ENCODE measurements at places on chromosomes 7 and 10.

DNA sequence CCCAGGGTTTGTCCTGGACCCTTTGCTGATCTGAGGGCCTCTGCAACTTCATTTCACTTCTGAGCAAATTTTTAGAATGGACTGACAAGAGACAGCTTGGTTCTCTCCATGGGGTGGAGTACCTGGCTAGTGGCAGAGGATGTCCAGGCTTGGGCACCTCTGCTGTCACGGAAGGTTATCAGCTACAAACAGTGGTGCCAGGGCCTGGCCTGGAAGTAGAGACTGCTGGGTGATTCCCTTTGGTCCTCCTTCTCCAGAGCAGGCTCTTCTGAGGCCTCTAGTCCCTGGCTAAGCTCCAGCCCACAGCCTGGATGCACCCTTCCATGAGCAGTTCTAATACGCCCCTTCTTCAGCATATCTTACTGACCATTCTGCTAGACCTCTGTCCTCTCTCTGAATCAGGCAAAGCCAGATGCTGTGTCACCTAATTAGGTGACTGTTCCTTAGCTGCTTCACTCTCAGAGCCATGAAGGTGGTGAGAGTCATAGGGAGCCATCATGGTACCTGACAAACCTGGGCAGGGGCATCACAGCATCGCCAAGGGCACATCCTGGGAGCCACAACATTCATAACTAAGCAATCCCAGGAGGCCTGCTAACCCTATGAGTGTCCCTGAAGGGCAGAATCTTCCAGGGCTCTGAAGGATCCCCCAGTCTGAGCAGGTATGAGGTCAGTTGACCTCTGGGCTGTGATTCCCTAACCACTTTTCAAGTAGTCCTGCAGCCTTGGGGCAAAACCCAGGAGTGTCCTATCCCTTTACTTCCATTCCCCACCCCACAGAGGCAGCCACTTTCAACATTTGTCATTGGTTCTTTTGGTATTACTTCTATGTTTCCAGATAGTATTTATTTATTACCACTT is 4.0 kb downstream of the ARHGAP22 start:
- DNase-seq: no peak

DNA sequence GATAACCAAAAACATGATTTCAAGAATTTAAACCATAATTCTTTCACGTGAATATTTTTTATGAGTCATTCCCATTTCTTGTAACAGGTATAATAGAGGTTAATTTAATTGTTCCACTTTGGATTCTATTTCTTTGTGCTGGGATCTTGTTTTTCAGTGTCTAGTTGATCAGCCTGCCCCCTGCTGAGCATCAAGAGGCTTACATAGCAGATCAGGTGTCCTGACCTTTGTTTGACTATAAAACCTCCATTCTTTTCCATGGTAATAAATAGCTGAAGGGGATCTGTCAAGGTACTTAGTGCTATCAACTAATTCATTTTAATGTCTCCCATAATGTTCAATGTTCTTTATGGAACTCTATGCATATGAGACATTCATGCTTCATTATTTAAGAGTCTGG is 4.9 kb downstream of the COL17A1 start:
- DNase-seq: peak; percentile 44

DNA sequence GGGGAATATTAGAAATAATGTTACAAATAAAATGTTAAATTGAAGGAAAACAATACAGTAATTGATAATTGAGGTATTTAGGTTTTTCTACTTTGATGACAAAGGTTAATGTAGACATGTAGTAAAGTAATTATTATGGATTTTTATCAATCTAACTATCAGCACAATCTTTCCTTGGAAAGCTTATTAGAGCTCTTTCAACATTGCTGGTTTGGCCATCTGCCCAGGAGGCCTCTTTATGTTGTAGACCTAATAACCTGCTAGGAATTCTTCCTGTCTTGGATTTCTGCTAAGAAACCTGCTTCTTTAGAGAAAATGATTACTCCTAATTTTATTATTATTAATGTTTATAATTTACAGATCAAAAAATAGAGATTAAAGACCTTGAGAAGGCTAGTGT is 78.9 kb downstream of the CHRM2 start:
- DNase-seq: peak; percentile 69

- no peak for DNase-seq
These were observed 106.3 kb downstream of the INSYN2A start for GRCh38 chr10:127090138-127090537.

GRCh38 chr10:50540826-50541122 is 83.0 kb downstream of the SGMS1 start:
- no peak for DNase-seq

DNA sequence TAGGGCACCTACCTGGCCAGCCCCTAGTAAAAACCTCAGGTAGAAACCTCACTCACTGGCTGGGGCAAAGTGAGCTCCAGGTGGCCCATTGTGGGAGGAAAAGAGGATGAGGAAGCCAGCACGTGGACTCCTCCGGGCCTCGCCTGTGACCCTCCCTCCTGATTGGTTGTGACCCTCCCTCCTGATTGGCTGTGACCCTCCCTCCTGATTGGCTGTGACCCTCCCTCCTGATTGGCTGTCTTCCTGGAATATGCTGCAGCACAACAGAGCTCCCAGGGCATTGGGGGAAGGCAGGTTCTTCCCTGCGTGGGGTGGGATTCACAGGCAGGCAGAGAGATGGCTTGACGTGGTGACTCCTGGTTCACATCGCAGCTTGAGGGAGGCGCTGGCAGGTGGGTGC is 343.0 kb downstream of the GLRX3 start:
- DNase-seq: no peak

DNA sequence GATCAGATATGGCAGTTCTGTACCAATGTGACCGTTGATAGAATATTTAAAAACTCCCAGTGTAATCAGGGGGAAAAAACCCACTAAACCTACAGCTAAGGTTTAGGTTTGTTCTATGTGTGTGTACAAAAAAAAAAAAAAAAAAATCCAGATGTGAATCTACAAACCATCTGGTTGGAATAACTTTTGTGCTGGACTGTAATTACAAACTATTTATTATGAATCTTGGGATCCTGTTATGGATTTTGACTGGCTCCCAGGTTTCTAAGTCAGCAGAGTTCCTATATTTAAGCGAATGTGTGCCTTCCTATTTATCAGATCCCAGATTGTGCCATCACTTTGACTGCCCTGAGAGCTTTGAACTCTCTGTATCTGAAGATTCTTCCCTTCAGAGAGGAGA is 29.1 kb downstream of the BMPER start:
- no peak for DNase-seq

GRCh38 chr7:106312906-106313305 is 28.1 kb upstream of the NAMPT start:
- peak; percentile 39 for DNase-seq

- no peak for DNase-seq
These were observed 157.6 kb downstream of the SH3PXD2A start for GRCh38 chr10:103697787-103698186.

DNA sequence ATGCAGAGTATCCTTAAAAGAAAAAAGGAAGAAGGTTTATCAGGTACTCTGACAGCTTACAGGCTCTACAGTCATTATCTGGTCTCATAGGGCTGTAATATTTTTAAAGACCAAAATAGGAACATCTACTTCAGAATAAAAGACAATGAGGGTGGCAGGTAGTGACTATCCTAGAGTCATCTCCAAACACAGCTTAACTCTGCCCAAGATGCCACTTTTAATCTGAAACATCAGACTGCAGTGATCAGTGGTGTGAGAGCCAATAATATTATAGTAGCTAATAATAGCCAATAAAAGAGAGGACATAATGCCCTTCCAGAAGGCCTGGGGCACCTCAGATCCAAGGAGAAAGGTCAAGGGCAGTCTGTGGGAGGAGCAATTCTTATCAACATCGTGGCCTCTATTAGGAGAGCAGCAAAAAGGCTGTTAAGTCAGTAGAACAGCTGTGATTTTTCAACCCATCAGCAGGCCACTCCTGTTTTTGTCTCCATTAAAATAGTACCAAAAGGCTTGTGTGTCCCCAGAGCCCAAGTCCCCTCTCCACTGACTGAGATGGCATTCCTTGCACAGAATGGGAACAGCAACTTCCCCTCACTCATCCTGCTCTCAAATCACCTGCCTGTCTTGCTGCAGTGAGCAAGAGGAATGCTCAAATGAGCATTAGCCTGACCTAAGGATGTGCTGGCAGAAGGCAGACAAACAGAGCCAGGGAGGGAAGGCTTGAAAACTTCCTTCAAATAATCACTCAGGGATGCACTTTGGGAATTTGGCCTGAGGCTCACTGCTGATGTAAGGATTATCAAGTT is 20.7 kb upstream of the SPOCK2 start:
- DNase-seq: no peak

GRCh38 chr10:124744102-124745050 is at the start of gene FAM53B:
Gene FAM53B, minus strand, starts transcription at chr10:124744378. Its CDS starts 37,665 bp downstream, at chr10:124706713.
- DNase-seq: peak; percentile 83

- DNase-seq: peak; percentile 87
These were observed 232.6 kb upstream of the FERD3L start for GRCh38 chr7:19377611-19378344.

- DNase-seq: no peak
These were observed 942.9 kb upstream of the LRRN3 start for GRCh38 chr7:110148054-110148453.

DNA sequence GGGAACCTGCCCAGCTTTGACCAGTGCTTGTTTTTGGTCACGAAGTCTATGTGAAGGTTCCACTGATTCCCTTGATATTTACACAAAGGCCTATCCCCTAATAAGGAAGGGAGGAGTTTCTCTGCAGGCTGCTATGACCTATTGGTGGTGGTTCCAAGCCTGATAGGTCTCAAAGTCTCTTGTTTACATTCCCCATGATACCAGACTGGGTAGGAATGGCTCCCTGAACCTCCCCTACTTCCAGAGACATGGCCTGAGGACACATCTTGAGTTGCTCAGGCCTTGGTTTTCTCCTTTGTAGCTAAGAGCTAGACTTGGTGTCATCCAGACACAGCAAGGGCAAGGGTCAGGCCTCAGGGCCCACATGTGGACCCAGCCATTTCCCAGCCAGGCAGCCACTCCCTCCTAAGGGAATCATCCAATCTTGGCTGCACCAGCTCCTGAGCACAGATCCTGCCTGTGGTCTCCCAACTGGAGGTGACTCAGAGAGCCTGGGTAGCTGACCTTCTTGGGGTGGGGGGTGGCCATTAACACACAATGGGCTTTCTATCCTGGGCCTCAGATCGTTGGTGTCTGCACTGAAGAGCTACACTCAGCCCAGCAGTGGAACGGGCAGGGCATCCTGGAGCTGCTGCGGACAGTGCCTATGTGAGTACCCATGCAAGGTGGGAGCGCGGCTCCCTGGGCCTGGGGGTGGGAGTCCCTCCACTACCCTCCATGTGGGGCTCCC is 51.0 kb upstream of the TRIM8 start:
- peak; percentile 57 for DNase-seq

- DNase-seq: peak; percentile 16
These were observed 331.1 kb downstream of the KIF20B start for GRCh38 chr10:90032519-90032918.

- no peak for DNase-seq
These were observed 87.8 kb upstream of the LRRC4 start for GRCh38 chr7:128119036-128119435.

DNA sequence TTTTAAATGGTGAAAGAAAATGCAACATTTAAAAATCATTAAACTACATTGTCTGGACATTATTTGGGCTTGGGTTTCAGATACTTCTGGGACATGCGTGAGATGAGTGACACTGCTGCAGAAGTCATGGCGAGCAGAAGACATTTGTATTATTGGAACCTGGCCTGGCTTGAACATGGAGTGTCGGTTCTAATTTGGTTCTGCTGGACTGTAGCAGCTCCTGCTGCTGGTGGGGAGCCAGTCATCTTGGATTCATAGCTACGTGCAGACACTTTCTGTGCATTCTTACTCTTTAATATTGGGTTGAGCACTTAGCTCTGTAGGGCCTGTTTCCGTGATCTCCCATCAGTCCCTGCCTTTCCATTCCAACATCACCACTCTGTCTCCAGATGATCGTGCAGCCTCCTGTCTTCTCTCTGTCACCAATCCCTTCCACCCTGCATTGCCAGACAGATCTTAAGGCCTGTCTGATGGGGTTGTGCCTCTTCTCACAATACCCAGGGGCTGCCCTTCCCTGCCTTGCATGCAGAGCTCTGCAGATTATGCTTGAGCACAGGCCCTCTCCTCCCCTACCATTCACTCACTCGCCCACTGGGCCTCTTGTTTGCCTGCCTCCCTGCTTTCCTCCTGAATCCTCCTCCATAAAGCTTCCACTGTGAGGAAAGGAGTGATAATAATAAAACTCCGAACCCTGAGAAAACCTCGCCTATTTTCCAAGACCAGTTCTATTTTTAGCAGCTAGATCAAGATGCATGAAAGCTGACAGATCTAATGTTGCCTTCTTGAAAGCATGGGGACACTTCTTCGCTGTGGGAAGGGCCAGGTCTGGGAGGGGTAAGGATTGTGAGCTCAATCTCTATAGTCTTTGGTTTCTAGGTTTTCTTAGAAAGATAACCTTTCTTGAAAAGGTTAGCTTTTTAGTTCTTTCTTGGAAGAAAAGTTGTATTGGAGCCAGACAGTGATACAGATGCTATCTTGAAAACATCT is 32.9 kb downstream of the CELF2 start:
- DNase-seq: no peak
